Mesangial cell (primary cell): ENCODE measurements at places on chromosomes 5 and 9. TPM values are rescaled to one million over a fixed set of nuclear protein-coding genes. Genes with fewer than 3 reads are reported as not detected.

Gene PCDHAC1
- total RNA-seq = under 0.01 TPM in 1 of 2 replicates, not detected in the other

Gene MYOZ3
- total RNA-seq = 1.5 and 2.4 TPM in 2 replicates

Gene ANKRD18A
- 1.9 and 64.0 TPM in 2 replicates for total RNA-seq

Gene HAPLN1
- total RNA-seq = 0.49 and 0.76 TPM in 2 replicates

Gene GTF3C5
- 52.4 and 80.5 TPM in 2 replicates for total RNA-seq

Gene LPAR1
- total RNA-seq = 9.9 and 13.7 TPM in 2 replicates

Gene TRPM3
- under 0.01 and 0.63 TPM in 2 replicates for total RNA-seq

Gene WDR70
- 9.6 and 10.1 TPM in 2 replicates for total RNA-seq

Gene CCDC180
- 1.5 TPM in 2 replicates for total RNA-seq

Gene SLC36A2
- total RNA-seq = not detected in 2 replicates

Gene UGT3A2
- total RNA-seq = not detected in 2 replicates

Gene SCGB3A2
- total RNA-seq = not detected in 2 replicates

Gene TLE4
- 27.7 and 36.3 TPM in 2 replicates for total RNA-seq

Gene EIF4E1B
- not detected in 2 replicates for total RNA-seq

Gene SHC3
- total RNA-seq = 7.2 and 9.1 TPM in 2 replicates

Gene LSM11
- total RNA-seq = 2.2 and 2.3 TPM in 2 replicates
